H7 (cell line): ENCODE measurements at places on chromosomes 6 and 20. TPM values are rescaled to one million over a fixed set of nuclear protein-coding genes. Genes with fewer than 3 reads are reported as not detected.

DNA sequence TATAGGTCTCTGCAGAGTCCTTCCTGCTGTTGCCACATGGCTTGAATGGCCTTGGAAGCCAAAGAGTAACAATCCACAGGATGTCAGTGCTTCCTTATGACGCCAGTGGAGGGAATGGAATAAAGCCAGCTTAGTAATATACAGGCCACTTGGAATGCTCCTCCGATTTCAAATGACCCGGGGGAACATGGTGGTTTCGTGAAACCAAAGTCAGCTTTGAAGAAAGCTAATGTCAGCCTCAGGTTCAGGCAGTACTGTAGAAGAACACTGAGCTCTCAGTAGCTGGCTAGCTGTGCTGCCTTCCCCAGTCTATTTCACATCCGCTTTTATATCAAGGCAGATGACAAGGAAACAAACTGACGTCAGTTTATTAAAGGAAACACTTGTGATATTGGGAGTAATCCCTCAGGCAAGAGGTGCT lies 189.1 kb downstream of the DTNBP1 start:
- DNase-seq, result no peak

- peak; percentile 88 for DNase-seq
Measured at GRCh38 chr20:46040902-46041535, 12.0 kb downstream of the SLC12A5 start.

DNA sequence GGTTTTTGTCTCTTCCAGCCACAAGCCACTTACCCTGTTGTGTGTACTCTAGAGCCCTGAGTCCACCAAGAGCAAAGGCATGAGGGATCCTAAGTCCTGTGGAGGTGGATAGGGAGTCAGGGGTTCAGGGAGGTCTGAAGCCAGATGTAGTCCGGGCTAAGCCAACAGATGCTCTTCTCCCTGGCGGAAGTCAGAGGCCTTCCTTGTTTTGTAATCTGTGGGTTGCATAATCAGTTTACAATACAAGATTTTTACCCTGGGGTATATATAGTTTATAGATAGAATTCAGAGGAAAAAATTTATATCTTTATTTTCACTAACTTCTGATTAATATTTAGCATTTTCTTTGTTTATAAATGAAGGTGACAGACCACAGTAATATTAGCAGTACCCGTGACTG lies 9.2 kb downstream of the LAMP5 start:
- no peak for DNase-seq

GRCh38 chr20:22579711-22580697 lies 4.4 kb downstream of the FOXA2 start:
- peak; percentile 57 for DNase-seq

DNA sequence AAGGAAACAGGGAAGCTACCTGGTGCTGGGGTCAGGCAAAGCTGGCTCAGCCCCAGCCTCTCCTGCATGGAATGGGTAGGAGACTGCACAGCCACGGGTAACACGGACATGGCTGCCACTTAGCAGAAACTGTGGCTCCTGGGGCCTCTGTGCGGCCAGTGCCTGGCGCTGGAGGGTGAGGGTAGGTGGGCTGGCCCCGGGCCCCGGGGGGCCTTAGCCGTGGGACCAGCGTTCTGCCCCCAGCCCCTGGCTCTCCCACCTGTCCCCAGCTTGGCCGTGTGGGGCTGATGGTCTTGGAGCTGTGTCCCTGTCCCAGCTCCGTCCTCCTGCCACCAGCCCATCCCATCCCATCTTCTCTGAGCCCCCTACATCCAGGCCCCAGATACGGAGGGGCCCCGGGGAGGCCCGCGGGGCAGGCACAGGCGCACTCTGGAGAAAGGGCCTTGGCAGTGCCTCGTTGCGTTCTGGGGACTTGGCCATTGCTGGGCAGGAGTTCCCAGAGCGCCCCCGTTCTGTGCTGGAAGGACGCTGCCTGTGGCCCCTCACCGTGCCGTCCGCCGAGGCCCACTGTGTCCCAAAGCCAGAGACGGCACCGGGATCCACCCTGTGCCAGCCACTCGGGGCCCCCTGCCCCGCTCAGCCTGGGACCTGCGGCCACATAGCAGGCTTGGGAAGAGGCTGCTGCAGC lies 12.2 kb downstream of the CHRNA4 start:
- DNase-seq, result no peak

DNA sequence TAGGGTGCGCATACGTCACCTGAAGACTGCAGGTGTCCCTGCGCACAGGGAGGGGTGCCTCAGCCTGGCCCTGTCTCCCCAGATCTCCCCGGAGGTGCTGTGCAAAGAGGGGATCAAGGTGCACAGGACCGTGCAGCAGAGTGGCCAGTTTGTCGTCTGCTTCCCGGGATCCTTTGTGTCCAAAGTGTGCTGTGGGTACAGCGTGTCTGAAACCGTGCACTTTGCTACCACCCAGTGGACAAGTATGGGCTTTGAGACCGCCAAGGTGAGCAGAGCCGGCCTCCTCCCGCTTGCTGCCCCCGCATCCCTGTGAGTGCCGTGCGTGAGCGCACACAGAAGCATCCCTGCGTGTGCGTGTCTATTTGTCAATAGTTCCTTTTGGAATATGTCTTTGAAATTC lies 150.7 kb downstream of the DTNBP1 start:
- no peak for DNase-seq

The TCP11 gene
- total RNA-seq, result 0.31 TPM in 1 of 2 replicates, not detected in the other

The SPDEF gene
- total RNA-seq, result 0.11 and 0.21 TPM in 2 replicates
